RCC 7860 (cell line): ENCODE measurements at places on chromosomes 3 and 15.

DNA sequence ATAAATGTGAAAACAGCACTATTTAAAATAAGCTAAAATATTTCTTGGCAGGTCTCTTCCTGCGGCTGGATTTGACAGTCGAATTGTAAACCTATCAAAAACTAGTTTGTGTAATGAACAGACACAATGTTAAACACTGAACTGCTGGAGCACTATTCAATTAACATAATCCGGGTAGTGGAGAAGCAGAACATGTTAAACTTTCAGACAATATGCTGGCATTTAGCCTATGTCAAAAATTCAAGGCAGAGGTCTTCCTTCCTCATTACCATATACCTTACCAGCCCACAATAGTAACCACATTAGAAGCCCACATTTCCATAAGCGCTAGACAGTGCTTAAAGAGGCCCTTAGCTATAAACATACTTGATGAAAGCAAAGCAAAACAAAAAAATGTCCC, 1042.9 kb downstream of the ROBO1 start:
- no peak for DNase-seq

GRCh38 chr3:58180940-58181587, 29.7 kb downstream of the DNASE1L3 start:
- DNase-seq = peak; percentile 38

DNA sequence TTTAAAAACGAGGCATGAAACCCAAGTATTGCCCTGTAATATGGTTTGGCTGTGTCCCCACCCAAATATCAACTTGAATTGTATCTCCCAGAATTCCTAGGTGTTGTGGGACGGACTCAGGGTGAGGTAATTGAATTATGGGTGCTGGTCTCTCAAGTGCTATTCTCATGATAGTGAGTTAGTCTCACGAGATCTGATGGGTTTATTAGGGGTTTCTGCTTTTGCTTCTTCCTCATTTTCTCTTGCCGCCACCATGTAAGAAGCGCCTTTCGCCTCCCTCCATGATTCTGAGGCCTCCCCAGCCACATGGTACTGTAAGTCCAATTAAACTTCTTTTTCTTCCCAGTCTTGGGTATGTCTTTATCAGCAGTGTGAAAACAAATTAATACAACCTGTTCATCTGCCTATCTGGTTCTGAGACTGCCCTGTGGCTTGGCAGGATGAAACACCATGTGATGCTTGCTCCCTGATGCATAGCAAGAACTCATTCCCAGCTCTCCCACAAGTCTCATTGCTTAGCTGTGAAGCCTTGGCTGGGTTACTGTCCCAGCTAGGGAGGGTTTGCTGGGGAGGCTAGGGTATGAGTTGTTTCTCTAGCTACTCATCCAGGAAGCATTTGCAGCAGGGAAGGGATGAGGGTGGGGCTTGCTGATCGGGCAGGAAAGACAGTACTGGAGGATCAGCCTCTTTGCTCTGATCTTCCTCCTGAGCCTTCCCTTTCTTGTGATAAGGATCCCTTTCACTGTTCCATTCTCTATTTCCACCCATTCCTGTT, 3.7 kb upstream of the SQOR start:
- peak; percentile 95 for DNase-seq

GRCh38 chr3:124318014-124318413, 326.1 kb upstream of the ROPN1 start:
- DNase-seq = no peak

- DNase-seq = no peak
Observed at GRCh38 chr3:176755977-176756376, 441.3 kb downstream of the TBL1XR1 start.

DNA sequence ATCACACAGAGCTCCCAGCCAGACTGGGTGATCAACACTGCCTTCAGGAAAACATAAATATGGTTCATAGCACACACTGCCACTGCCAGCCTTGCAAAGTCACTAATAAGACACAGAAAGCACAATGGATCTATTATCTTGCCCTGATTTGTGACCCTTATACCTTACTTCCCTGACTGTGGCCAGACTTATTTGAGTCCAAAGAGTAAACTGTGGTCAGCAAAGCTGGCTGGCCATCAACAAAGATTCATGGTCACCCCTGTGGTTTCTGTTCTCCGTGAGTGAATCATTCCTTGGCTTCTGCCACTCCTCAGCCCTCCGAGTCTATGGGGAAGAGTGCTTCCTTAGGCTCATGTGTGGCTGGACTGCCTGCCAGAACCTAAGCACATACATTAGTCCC, 437.7 kb downstream of the RAP2B start:
- DNase-seq = peak; percentile 85

- no peak for DNase-seq
Observed at GRCh38 chr15:29550834-29551465, 271.3 kb downstream of the TJP1 start.

DNA sequence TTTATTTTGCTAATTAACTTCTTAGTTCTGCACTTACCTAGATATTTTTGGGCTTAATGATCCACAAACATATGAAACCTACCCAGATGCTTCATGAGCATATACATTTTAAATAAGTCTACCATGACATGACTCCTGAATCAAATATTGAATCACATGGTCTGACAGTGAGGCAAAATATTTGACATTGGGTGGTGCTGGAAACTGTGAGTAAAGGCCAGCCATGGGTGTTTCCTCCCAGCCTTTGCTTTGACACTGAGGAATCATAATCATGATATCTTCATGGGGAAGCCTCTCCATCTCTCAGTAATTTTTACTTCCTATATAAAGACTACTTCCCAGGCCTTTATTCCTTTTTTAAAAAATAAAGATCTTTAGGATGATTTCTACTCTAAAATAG, 22.8 kb upstream of the SSR3 start:
- no peak for DNase-seq

DNA sequence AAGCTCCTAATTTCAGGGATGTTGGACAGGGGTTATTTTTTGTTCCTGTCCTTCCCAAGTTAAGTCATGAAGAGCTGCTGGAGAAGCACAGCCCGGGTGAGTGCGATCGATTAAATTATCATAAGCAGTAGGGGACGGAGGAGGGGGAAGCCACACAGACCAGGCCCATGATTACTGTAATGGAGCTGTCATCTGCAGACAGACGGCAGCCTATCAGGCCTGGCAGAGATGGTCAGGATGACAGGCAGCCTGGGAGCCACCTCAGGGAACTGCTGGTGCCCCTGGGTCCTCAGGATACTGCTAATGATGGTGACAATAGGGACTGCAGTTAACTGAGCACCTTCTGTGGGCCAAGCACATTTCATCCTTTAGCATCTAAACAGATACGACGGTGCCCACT, 147.7 kb downstream of the RAB11A start:
- DNase-seq = no peak

DNA sequence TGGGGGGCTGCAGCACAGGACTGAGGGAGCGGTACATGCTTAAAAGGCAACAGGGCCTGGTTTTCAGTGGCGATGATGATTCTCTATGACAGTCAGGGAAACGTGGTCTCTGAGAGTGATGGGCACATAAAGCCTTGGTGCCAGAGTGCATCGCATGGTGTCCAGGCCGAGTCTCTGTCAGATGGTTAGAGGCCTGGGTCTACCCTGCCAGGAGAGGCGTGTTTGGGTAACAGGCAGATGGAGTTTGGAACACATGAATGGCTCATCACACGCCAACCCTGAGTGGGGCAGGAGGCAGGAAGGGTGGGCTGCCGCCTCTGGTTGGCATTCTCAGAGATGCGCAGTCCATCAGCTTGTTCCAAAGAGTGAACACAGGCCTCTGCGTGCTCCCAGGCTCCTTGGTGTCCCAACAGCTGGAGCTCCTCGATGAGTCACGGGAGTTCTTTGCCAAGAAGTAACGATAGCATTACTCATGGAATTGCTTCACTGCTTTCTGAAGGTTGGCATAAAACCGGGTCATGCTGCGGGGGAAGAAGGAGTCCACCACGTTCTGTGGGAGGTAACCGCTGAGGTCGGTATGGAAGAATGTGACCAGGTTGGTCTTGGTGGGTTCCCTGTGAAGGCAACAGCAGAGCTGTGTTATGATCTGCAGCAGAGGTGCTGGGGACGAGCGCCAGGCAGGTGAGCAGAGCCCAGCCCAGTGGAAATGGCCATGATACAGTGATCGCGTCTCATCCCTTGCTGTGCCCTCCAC, 11.0 kb downstream of the STARD5 start:
- DNase-seq = peak; percentile 97

GRCh38 chr15:86079508-86080266, at the start of gene AGBL1:
Gene AGBL1, plus strand, starts transcription at chr15:86079871.
- DNase-seq = no peak

GRCh38 chr3:167501941-167502340, 28.1 kb upstream of the SERPINI2 start:
- no peak for DNase-seq

DNA sequence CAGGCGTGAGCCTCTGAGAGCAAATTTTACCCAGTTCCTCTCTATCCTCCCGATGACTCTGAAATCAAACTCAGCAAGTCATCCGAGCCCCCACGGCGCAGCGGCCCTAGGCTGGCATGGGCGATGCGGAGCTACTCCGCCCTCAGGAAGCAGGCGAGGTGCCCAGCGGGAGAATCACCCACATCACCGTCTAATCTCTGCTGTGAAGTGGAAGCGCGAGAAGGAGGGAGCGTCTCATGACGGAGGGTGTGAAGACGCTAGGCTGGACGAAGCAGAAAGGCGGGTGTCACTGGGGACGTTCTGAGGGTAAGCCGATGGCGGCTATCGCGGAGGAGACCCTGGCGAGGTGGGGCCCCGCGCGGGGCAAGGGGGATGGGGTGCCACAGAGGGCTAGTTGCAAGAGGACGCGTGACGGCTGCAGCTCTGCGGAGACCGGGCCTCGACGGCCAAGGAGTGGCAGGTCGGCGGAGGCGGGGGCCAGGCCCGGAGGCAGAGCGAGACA, 9.1 kb upstream of the GNAI2 start:
- DNase-seq = no peak

DNA sequence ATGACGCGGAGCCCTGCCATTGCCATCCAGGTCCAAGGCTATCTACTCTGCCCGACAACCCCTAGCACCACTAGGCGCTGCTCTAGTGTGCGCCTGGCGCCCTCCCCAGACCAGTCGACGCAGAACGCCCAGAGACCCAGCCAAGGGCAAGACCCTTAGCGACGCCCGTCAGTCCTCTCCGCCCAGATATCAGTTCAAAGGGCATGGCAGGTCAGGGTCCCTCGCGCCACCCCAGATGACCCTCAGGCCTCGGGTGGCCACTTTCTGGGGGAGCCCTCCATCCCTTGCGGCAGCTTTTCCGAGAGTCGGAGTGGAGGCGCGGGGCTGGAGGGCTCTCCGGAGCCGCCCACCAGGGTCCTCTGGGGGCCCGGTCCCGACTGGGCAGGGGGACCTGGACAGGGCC, 371 bp upstream of the CLSTN2 start:
- DNase-seq = no peak

GRCh38 chr3:159113221-159113875, 311.5 kb downstream of the MFSD1 start:
- no peak for DNase-seq

DNA sequence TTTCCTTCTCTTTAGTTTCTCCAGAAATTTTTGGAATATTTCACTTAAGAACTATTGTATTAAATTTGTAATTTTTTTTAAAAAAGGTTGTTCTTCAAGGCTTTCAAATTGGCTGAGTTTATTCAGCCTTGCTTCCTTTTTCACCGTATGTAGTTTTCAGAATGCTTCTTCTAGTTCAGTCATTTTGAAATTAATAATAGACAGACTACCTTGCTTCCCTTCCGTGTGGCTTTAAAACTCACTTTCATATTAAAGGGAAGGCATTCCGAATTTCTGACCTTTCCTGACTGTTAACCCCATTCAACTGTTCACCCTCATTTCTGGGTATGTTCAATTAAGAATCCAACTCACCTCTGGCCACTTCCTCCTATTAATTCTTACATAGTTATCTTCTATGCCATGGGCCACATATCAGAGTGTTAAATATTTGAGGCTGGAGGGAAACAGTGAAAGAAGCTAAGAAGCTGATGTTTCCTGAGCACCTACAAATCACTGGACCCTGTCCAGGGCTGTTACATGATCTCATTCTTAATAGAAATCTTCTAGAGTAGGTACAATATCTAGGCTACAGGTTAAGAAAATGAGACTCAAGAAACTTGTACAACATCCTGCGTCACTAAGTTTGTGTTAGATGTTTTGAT, 237.5 kb downstream of the P3H2 start:
- no peak for DNase-seq

- no peak for DNase-seq
Observed at GRCh38 chr3:53776494-53777101, 69.6 kb downstream of the CHDH start.

DNA sequence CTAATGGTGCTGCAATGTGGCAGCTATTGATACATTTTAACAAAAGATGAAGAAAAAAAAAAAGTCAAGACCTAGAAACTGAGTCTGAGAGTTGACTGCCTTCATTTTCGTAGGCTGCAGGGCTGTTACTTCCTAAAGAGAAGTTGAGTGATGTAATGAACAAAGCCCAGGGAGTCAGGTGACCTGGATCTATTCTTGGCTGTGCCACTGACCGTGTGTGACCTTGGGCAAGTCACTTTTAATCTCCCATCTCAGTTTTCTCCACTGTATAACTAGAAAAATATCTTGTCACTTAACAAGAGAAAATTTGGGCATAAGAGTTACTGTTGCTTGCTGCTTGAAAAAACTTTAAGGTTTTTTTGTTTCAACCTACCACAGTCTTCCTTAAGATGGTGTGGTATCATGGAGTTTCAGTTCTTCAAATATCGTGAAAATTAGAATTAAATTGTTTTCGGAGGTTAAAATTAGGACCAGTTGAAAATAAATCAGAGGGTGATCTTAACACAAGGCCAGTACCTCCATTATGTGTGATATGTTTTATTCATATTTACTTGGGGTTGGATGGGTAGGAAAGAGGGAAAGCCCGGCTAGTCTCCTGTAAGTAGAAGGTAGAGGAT, 5.8 kb downstream of the FMN1 start:
- no peak for DNase-seq

- DNase-seq = peak; percentile 15
Observed at GRCh38 chr3:79383402-79384012, 384.3 kb downstream of the ROBO1 start.

- DNase-seq = no peak
Observed at GRCh38 chr3:139830817-139831216, 104.2 kb upstream of the CLSTN2 start.

- no peak for DNase-seq
Observed at GRCh38 chr3:11739706-11740105, 96.0 kb upstream of the VGLL4 start.

GRCh38 chr3:108728934-108729333, 28.3 kb downstream of the RETNLB start:
- no peak for DNase-seq

- no peak for DNase-seq
Observed at GRCh38 chr15:85389306-85389650, 8.9 kb downstream of the AKAP13 start.

DNA sequence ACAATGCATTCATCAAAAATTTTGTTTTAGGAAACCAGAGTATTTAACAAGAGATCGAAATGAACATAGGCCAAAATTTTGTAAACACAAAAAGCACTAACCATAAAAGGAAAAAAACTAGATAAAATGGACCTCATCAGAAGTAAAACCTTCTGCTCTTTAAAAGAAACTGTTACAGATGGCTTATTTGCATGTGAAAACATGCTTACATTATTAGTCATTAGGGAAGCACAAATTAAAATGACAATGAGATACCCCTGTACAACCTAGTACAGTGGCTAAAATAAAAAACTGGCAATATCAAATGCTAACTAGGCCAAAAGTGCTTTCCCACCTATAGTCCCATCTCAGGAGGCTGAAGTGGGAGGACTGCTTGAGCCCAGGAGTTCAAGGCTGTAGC, 19.3 kb downstream of the UBR1 start:
- DNase-seq = no peak

GRCh38 chr3:157063469-157063868, 96.5 kb downstream of the CCNL1 start:
- no peak for DNase-seq
